AG10803 (cell line): ENCODE measurements at places on chromosomes 6 and 20.

DNA sequence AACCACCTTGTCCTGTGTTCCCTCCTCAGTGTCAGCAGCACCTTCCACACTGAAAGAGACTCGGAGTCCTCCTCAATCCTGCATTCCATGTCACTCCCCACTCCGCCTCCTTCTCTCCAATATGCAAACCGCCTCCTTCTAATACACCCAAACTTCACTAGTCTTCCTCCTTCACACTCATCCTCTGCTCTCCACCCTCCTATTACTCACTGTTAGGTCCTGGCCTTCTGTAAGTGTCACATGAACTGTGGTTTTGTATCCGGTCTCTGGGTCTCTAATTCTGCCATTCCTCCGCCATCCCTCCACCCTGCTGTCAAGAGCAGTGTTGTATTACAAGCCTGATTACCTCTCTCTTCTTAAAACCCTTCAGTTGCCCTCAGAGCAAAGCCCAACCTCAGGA, 200.5 kb upstream of the CDYL start:
- no peak for DNase-seq

DNA sequence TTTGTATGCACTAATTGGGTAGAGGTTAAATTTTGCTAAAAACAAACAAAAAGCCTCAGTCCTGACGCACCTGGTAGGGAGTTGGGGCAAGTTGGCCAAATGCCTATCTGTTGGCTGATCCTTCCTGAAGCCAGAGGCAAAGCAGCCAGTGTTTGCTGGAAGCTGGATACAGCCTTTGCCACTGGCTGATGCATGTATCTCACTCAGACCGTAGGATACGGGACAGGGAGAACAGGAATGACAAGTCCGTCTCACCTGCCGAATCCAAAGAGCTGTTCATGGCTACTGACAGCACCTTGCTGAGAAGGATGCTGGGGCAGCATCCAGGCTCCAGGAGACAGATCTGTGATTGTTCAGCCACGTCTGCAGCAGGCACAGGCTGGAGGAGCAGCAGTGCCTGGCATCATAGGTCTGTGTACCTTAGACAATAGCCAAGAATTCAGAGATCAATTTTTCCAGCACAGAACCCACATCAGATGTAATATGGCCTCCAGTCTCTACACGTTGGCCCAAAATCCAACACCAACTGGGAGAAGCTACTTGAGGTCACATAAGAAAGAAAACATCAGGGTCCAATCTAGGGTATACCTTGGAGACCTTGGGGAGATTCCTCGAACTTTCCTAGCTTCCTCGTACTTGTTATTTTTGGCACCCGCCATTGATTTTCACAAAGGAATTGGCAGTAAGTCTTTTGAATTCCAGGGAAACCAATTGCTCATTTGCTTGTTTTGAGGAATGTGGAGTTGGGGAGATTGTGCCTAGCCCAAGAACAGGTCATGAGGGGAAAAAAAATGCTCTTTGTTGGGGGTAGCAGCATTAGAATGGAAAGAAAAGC, 108.5 kb upstream of the ARMC2 start:
- no peak for DNase-seq

DNA sequence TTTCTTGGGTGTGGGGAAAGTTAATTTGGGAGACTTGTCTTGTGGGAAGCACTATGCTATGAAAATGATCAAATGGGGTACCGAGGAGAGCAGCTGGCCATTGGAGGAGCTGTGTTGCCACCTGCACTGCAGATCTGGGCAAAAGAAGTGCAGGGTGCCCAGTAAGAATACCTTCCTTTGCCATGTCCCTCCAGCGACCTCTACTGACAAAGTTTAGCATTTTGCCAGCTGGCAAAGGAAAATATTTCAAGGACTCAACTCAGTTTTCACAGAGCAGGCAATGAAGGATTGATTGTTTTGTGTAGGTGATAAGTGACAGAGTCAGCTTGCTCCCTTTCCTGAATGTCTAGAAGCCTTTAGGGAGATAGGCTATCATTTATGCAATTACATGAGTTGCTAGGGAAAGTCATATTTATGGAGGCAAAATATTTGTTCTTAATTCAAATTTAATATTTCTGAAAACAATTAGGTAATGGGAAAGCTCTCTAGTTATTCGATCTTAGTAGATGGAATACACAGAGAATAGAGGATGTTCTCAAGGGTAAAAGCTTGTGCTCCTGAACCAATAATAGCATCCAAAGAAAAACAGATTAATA, 118.4 kb downstream of the FARS2 start:
- peak; percentile 25 for DNase-seq

- no peak for DNase-seq
Measured at GRCh38 chr20:16708602-16709001, 21.2 kb upstream of the SNRPB2 start.

DNA sequence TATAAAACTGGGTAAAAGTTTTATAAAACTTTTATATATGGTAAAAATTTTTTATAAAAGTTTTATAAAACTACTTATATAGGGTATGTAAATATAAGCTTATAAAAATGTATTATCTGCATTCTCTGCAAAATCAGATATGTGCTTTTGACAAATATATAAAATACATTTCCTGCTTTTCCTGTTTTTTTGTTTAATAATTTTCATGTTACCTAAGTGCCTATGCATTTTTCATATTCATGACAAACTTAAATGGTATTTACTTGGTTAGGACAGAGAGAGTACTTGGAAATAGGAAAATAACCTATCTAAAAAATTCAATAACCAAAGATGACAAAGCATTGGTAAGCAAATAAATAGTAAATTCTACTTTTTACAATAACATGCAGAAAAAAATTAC, 41.2 kb downstream of the ADGRG6 start:
- no peak for DNase-seq

DNA sequence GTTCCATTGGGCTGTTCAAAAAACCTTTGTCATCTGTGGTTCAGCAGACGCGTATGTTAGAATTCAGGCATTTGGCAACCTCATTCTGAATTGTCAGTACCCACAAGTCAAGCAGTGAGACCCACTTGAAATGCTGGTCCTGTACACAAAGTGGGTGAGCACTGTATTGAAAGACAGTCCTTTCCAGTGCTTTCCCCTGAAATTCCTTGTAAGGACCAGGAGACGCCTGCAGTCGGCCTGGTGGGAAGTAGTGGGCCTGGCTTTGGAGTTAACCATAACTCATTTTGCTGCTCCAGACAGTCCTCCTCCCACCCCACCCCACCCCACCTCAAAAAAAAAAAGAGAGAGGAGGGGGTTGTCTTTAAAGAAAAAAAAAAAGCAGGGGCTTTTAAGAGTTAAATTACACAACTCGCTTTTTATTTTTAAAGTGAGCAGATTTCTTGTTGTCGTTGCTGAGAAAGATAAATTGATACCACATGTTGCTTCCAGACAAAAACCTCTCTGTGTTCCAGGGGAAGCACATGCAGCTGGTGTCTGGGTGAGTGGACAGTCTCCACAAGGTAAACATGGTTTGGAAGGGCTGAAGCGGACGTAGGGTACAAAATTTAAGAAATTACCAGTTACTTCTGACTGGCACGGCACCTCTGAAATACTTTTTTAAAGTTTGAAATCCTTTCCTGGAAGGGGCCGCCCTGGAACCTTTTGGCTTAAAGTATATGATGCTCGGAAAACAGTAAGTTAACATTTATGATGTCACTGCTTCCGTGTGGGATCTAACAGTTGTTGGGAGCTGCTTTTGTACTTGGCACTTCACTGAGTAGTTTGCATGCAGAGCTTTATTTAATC, 95.3 kb downstream of the FOXO3 start:
- DNase-seq: peak; percentile 89

- no peak for DNase-seq
Measured at GRCh38 chr20:33163856-33164762, 3.9 kb upstream of the BPIFA2 start.

DNA sequence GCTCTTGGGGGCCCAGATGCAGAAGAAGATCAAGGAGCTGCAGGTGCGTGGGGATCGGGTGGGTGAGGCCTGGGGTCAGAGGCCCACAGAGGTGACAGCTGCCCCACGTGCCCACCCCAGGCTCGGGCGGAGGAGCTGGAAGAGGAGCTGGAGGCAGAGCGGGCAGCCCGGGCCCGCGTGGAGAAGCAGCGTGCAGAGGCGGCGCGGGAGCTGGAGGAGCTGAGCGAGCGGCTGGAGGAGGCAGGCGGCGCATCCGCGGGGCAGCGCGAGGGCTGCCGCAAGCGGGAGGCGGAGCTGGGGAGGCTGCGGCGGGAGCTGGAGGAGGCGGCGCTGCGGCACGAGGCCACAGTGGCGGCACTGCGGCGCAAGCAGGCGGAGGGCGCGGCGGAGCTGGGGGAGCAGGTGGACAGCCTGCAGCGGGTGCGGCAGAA, 41.5 kb downstream of the MYH7B start:
- DNase-seq: no peak

GRCh38 chr6:31725502-31726350, 2.6 kb downstream of the MPIG6B start:
- DNase-seq: no peak

DNA sequence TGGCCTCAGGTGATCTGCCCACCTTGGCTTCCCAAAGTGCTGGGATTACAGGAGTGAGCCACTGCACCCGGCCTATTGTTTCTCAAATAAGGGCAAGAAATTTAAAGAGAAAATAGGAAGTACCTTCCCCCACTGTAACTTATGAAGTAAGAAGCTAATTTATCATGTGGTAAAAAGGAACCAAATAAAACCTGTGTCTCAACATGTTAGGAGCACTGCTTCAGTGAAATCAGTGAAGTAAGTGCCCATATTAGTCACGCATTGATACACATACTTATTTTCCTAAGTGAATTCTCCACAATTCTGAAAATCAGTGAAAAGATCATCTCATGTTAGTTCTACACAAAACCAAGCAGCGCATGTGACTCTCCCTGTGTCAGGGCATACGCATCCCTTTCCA, 14.2 kb upstream of the LPA start:
- DNase-seq: no peak

- DNase-seq: no peak
Measured at GRCh38 chr6:110581679-110582078, 105.3 kb upstream of the SLC22A16 start.

DNA sequence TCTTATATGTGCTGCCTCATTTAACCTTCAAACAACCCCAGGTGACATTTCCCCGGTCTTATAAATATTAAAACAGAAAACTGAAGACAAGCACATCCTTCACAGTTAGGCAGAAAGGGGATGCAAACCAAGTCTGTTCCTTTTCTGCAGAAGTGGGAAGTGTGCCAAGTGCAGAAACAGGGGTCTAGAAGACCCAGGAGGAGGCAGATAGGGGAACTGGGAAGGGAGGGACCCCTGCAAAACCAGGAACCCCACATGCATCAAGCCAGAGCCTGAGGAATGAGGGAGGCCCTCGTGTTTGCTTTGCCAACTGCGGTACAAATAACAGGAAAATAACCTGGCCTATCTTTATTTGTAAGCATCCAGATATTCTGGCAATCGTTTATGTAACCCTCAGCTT, 17.0 kb upstream of the CST3 start:
- no peak for DNase-seq

- no peak for DNase-seq
Measured at GRCh38 chr6:137427656-137428290, 66.4 kb downstream of the OLIG3 start.

- no peak for DNase-seq
Measured at GRCh38 chr6:37321101-37321500, 32.7 kb upstream of the RNF8 start.

DNA sequence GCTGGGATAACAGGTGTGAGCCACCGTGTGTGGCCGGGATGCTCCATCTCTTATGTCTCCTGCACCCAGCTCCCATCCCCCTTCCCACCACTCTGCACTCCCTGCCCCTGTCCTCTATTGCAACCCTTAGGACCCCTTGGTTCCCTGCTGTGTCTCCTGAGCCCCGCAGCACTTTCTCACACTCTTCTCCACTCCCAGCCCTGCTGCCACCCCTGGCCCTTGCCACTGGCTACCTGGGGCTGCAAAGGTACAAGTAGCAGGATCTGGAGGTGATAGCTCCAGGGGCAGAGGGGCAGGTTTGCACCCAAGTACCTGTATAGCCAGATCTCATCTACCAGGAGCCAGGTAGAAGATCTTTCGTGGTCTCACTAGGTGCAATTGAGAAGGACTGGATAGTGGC, 6.6 kb upstream of the CPXM1 start:
- DNase-seq: no peak

DNA sequence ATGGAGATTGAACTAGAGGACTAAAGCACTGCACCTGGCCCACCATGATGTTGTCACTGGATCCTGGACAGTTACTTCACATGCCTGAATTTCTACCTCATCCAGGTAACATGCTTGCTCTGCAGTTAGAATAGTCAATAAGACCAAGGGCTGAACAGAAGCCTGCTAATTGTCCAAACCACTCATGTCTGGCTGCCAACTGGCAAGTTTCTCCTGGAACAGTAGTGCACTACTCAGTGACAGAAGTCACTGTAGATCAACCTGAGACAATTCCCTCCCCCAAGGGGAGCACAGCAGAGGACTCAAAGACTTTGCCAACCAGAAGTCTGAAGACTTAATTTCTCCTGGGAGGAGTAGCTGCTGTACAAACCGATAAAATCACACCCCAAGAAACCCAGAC, 454.6 kb upstream of the MARCKS start:
- DNase-seq: no peak

DNA sequence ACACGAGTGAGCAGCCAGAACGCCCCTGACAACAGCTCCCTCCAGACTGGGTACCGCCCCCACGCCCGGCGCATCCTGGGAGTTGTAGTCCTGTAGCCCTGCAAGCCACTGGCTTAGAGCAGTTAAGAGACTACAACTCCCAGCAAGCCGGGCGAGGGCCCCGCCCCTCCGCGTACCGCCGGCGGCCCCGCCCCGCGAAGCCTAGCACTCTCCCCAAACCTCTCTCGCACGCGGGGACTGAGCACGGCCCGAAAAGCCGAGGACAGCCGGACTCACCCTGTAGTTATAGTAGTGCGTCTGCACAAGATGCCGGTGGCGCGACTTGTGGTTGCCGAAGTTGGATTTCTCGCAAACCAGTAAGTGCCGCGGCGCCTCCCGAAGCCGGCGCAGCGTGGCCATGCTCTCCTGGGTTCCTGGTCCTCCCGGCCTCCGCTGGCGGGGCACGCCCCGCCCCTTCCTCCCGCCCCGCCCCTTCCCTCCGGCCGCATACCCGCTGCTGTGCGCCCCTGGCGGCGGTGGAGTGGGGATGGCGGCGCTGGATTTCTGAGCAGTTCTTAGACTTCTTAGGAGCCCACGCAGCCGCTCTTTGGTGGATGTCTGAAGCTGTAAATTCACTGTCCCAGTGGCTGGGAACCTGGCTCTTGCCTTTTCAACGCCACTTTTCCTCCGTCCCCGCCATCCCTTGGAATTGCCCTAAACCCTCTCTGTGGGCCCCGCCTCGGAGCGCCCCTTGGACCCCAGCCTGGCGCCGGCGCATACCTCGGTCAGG, at the start of gene RPP40:
Gene RPP40, minus strand, starts transcription at position 434 of the 769 bp plus-strand sequence. Its CDS starts 35 bp downstream, at position 399.
- DNase-seq: peak; percentile 96

DNA sequence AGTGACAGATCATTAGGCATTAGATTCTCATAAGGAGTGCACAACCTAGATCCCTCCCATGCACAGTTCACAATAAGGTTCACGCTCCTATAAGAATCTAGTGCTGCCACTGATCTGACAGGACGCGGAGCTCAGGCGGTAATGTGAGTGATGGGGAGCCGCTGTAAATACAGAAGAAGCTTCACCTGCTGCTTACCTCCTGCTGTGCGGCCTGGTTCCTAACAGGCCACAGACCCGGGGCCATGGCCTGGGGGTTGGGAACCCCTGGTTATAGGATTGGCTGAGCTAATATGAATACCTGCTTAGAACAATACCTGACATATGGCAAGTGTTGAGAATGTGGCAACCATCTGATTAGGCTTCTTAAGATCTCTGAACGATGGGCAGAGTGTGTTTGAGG, 2.4 kb downstream of the PNPLA1 start:
- no peak for DNase-seq

- DNase-seq: peak; percentile 67
Measured at GRCh38 chr6:143884216-143884900, 20.1 kb downstream of the ZC2HC1B start.

- no peak for DNase-seq
Measured at GRCh38 chr6:104324301-104324700, 535.4 kb downstream of the HACE1 start.

GRCh38 chr6:150033207-150033771, 8.0 kb upstream of the RAET1L start:
- no peak for DNase-seq
